ENCODE measurements at places on chromosomes 12 and 14. TPM values are rescaled to one million over a fixed set of nuclear protein-coding genes. Genes with fewer than 3 reads are reported as not detected.

KRT7 gene
- 2,828 TPM for total RNA-seq

SLC38A4 gene
- total RNA-seq: 1.5 TPM

FOXJ2 gene
- 13.4 TPM for total RNA-seq

LRRC10 gene
- not detected for total RNA-seq

PDZRN4 gene
- total RNA-seq: not detected

CCND2 gene
- 0.17 TPM for total RNA-seq

GPD1 gene
- 1.0 TPM for total RNA-seq

DNA sequence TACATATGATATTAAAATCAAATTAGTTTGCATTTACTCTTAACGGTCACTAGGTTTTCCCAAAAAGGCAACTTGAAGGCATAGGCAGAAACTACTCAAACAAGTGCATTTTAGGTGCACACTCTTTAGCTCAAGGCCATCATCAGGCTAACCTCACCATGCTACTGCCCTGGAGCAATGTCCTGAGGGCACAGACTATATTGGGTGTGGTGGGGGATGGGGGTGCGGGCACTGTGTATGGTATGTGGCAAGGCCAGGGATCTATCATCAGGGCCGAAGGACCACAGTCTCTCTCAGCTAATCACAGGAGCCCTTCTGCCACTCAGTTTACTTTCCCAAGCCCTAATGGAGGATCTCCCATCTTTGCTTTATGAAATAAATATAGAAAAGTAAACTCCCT lies 51.9 kb downstream of the SH2B3 start:
- no peak for DNase-seq

DNA sequence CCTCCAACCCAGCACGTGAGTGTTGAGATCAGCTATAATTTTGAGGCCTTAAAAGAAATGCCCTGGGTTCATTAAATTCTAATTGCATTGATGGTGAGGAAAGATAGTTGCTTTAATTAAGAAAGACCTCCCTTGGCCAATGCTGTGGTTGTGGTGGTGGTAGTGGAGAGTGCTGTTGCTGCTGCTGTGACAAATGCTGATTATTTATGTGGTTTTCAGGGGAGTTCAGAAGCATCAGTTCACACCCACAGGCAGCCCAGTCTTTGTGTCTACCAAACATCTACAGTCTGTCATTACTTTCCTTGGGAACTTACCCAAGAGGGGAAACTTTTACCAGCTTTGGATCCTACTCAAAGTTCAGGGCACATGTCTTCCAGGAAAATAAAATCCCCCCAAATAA lies 178.4 kb upstream of the PARP11 start:
- no peak for DNase-seq

DNA sequence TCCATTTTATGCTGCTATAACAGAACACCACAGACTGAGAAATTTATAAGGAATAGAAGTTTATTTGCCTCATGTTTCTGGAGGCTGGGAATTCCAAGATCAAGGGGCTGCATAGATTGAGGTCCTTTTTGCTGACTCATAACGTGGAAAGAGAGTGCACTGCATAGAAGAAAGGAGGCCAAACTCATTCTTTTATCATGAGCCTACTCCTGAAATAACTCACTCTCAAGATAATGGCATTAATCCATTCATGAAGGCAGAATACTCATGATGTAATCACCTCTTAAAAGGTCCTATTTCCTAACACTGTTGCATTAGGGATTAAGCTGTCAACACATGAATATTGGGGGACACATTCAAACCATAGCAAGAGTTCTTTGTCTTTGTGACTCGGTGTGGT lies 60.0 kb upstream of the FBXO33 start:
- no peak for DNase-seq

DNA sequence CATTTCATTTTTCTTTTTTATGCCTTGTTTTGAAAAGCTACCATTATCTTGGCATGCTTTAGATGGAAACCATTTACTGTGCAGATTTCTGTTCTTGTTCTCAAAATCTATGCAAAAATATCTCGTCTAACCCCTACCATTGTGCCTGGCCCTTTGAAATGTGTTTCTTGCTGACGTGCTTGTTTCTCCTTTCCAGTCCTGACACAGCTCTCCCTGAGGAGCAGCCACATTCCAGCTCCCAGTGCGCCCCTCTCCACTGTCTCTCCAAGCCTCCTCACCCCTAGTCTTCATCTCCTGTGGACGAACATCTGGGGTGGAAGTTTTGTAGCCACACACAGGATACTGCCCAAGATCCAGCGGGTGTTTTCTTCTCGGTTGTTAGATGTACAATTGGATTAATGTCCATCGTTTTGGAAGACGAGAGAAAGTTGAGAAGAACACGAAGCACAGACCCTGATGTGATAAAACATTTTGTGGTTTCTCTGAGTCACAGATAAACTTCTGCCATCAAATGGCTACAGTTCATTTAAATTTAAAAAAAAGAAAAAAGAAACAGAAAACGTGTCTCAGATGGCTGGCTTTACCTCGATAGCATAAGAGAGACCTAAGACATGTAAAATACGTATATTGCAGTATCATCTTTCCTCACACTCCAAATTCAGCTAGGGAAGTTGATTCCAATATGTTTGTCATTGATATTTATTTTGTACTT lies 21.9 kb upstream of the FGD4 start:
- DNase-seq: no peak

- DNase-seq: no peak
Measured at GRCh38 chr12:83767723-83768122, 1081.0 kb downstream of the TMTC2 start.

DNA sequence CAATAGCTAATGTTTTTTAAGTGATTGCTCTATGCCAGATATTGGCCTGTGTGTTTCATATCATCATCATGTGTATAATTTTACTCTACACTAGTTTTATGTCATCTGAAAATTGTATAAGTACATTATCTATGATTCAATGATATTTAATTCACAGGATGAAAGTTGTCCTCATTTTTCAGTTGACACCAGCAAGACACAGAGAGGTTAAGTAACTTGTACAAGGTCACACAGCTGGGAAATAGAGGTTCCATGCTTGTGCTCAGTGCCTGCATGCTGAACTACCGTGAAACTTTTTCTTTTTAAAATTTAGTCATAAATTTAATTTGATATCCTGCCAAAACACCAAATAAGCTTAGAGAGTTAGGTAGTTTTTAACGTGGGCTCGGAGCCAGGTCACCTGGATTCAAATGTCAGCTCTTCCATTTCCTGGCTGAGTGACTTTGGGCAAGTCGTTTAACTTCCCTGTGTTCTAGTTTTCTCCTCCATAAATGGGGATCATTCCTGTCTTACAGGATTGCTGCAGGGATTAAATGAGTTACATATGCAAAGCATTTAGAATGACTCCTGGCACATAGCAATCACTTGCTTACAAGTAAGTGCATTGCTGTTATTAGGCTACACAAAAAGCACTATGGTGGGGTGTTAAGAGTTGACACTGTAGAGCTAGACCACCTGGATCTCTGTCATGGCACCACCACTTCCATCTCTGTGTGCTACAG lies 183.9 kb downstream of the ETV6 start:
- no peak for DNase-seq

DNA sequence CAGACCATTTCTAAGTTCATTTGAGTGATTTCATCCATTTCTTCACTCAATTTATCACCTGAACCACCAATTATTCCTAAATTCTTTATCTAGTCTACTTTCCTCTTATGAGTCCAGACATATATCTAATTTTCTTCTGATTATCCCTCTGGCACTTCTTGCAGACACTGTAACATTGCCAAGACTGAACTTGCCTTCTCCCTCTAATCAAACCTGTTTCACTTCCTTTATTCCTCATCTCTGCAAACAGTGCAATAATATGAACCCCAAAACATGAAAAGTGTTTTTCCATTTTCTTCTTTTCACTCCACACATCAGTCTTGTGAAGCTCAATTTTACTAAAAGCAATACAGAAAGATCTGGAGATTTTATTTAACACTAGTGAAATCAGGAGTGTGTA lies 37.8 kb upstream of the PTPRQ start:
- DNase-seq: no peak

- no peak for DNase-seq
Measured at GRCh38 chr14:82492157-82492556, 958.5 kb upstream of the SEL1L start.

DNA sequence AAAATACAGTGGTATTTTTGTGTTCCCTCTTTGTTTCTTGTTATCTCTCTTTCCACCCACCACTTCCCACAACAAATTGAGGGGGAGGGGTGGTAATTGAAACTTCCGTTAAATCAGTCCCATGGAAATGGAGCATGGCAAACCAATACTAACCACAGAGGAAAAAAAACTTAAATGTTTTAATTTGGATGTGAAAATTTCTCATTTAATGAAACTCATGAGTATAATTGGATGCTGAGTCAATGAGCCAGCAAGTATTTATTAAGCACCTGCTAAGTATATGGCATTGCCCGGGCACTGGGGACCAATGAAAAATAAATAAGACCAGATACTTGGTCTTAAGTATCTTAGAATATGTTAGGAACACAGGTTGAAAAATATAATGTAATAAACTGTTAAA lies 147.5 kb downstream of the KCNH5 start:
- no peak for DNase-seq

GRCh38 chr14:69045857-69046475 lies 66.9 kb upstream of the ACTN1 start:
- no peak for DNase-seq

Measured in Calu3 (cell line).